Fibroblast of lung (primary cell): ENCODE measurements at places on chromosomes 3 and 15.

DNA sequence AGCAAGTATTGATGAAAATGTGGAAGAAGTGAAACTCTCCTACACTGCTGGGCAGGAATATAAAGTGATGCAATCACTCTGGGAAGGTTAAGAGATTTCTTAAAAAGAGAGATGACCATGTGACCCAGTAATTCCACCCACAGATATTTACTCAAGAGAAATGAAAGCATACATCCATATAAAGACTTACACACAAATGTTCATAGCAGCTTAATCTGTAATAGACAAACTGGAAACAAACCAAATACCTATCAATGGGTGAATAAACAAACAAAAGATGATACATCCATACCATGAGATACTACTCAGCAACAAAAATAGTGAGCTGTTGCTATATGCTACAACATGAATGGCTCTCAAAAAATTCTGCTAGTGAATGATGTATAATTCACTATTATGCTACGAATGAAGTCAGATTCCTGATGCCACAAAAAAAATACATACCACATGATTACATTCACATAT is 463.3 kb downstream of the MAGI1 start:
- DNase-seq = peak; percentile 96

- DNase-seq = no peak
Observed at GRCh38 chr15:101349047-101349951, 54.3 kb upstream of the SNRPA1 start.

DNA sequence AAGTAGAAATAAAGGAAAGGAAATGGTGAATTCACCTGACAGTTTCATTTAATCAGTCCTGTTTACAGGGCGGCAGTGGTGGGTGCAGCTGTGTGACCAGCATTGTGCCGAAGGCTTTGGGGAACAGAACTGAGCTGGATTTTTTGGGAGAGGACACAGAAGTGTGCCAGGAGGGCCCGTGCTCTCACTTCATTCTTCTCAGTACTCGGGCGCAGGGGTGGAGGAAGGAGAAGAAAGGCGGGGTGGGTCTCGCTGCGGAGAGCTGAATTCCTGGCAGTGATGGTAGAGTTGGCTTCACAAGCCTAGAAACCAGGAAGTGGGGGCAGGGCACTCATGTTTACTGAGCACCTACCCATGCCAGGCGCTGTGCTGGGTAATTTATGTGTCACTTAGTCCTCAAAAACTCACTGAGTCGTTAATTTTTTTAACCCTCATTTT is 64.6 kb downstream of the CRTC3 start:
- DNase-seq = peak; percentile 50

- DNase-seq = peak; percentile 30
Observed at GRCh38 chr15:38768970-38769369, 204.4 kb upstream of the RASGRP1 start.

- peak; percentile 88 for DNase-seq
Observed at GRCh38 chr3:55330355-55330754, 156.8 kb downstream of the WNT5A start.

GRCh38 chr3:156378871-156379270 is 176.0 kb downstream of the SSR3 start:
- no peak for DNase-seq

GRCh38 chr3:80733522-80734176 is 965.9 kb upstream of the ROBO1 start:
- DNase-seq = peak; percentile 85

DNA sequence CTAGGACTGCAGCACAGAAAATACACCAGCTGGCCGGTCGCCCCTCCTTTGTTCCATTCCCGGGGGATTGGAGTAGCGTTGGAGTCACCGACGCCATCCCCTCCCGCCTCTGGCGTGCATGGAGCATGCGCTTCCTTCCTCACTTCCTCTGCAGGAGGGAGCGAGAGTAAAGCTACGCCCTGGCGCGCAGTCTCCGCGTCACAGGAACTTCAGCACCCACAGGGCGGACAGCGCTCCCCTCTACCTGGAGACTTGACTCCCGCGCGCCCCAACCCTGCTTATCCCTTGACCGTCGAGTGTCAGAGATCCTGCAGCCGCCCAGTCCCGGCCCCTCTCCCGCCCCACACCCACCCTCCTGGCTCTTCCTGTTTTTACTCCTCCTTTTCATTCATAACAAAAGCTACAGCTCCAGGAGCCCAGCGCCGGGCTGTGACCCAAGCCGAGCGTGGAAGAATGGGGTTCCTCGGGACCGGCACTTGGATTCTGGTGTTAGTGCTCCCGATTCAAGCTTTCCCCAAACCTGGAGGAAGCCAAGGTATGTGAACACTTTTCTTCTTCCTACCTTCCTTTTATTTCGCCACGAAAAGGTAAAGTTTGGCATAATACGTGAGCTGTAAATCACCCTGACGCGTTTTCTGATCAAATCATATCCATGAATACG is at the start of gene SCG3:
Gene SCG3 (plus strand): TSS at position 201 of the 661 bp plus-strand sequence. CDS start 253 bp downstream, at position 454.
- peak; percentile 66 for DNase-seq

DNA sequence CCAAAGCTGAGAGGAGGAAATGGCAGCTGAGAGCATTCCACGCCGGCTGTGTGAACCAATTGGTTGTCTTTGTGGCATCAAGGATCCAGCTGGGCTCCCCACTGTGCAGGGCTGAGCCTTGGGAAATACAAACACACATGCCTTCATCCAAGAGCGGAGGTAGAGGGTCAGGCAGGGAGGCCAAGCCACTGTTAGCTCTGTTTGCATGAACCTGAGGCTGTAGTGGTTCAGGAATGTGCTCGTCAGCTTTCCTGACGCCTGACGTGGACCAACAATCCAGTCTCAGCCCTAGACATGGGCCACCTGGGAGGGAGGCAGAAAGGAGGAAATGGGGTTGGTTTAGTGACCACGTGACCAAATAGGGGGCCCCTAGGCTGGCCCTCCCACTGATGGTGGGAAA is 276.9 kb downstream of the TLE3 start:
- DNase-seq = no peak

GRCh38 chr15:31077181-31077580 is 24.3 kb downstream of the TRPM1 start:
- DNase-seq = no peak

DNA sequence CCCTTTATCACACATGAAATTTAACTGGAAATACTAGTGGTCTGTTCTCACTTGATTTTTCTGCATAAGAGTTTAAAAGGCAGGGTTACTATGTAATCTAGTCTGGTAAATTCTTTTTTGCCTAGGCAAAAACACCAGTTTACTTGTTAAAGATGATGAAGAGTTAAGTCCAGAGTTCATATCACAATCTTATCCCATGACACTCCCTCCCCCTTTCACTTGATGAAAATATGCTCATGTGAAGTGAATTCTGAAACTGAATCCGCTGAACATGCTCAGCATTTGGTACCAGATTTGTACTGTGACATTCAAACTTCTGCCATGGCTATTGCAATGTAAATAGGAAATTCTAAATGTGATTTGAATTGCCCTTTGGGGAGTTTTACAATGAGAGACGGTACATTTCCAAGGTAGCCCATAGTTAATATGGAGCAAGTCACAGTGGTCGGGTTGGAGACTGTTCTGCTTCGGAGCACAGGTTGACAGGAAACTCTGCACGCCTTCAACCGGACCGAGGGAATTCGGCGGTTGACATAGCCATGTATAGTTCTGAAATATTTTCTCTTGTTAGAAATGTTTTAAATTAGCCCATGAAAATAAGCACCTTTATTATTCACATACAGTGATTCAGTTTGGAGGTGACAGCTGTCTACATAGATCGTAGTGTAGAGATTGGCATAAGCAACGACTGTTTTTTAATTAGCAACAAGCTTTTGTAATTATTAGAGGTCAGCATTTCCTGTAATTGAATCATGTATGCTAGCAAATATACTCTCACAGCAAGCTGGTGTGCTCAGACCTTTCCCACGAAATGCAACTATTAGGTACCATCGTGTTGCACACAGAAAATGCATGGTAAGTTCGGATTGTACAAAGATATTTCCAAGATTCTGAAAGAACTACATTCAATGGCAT is 768.6 kb upstream of the GOLIM4 start:
- no peak for DNase-seq

GRCh38 chr15:89487791-89488190 is 8.6 kb downstream of the RHCG start:
- no peak for DNase-seq

DNA sequence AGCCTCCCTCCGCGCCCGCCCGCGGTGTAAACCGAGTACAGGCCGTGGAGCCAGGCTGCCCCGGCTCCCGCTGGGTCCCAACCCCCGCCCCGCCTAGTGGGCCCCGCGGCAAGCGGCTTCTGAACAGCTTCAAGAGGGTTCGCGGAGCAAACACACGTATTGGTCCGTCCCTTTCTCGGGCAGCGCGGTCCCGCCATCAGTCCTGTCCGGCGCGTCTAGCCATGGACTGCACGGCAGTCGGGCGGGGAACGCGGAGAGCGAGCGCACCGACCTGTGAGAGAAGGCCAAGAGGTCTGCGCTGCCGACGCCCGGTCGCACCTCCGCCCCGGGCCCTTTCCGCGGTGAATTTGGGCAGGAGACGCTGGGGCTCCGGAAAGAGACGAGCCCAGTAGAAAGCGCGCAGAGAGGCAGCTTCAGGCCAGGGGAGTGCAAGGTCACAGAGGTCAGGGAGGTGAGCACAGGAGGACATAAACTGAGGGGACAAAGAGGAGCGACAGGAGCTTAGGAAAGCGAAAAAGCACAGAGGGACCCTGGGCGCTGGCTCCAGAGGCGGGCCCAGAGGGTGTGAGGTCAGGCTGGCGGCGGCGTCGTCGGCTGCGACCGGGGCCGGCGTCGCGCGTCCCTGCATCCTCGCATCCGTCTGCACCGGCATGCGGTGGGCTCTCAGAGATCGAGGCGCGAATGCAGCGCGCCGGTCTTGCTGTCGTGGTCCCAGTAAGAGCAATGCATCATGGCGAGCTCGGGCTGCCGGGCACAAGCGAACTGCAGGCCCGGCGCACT is 1.8 kb downstream of the FOXL2 start:
- no peak for DNase-seq

DNA sequence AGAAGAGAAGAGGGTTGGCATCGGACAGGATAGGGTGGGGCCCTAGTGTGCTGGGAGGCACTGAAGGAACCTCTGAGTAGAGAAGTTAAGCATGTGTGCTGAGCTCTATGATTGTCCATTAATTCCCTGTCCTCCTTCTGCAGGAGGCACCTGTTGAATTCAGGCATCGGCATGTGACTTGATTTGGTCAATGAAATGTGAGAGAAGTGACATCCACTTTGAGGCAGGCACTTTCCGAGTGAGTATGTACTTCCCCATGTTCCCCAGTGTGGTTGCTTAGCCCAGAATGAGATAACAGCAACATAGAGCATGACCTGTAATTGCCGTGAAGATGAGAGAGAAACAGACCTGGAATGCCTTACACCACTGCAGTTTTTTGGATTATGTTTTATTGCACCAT is 224.8 kb downstream of the RPLP1 start:
- no peak for DNase-seq

DNA sequence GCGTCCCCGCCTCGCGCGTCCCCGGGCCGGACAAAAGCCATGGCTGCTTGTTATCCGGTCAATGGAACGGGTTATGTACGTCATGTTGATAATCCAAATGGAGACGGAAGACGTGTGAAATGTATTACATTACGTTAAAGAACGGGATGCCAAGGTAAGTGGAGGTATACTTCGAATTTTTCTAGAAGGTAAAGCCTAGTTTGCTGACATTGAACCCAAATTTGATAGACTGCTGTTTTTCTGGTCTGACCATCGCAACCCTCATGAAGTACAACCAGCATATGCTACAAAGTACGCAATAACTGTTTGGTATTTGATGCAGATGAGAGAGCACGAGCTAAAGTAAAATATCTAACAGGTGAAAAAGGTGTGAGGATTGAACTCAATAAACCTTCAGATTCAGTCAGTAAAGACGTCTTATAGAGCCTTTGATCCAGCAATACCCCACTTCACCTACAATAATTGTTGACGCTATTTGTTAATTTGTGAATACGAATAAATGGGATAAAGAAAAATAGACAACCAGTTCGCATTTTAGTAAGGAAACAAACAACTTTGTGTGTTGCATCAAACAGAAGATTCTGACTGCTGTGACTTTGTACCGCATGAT is 19.8 kb downstream of the WDR73 start:
- DNase-seq = no peak

DNA sequence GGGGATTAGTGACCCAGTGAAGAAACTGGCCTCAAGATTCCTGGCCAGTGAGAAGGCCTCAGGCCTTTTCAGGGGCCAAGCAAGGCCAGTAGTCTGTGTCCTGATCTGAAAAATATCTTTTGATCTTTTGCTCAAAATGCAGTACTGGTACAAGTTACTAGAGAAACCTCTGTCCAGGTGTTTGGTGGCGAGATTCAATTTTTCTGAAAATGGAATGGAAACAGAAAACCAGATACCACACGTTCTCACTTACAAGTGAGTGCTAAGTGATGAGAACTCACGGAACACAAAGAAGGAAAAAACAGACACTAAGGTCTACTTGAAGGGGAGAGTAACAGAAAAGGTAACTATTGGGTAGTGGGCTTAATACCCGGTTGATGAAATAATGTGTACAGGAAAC is 463.4 kb downstream of the ZIC1 start:
- DNase-seq = no peak

GRCh38 chr3:138093721-138094120 is 21.7 kb downstream of the DZIP1L start:
- DNase-seq = no peak

GRCh38 chr15:92579931-92580470 is 75.6 kb downstream of the FAM174B start:
- no peak for DNase-seq

GRCh38 chr15:27993544-27993943 is 105.6 kb downstream of the OCA2 start:
- no peak for DNase-seq

DNA sequence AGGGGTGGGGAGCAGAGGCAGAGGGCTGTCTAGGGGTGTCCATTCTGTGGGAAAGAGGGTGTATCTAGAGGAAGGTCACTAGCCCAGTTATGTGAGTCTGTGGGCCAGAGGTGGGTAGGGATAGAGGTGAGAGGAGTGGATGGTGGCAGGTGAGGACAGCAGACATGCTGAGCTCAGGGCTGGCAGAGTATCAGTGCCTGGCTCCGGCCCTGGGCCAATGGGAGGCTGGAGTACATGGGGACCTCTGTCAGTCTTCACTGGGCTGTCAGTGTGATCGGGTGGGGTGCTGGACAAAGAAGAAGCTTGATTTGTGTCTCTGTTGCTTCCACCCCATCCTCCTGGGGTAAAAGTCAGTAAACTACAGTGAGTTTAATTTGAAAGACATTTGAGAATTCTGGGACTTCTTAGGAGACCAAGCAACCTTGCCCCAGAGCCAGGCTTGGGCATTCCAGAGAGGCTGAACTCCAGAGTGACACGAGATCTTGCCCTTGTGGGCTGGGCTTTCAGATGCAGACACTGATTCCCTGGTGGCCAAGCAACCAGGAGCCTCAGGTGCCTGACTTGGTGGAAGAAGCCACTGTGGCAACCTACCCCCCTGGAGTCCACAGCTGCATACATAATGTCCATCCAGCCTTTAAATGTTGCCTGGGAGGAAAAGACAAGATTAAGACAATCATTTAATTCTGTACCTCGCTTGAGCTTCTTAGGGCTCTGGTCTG is 60.7 kb downstream of the EXOG start:
- no peak for DNase-seq

DNA sequence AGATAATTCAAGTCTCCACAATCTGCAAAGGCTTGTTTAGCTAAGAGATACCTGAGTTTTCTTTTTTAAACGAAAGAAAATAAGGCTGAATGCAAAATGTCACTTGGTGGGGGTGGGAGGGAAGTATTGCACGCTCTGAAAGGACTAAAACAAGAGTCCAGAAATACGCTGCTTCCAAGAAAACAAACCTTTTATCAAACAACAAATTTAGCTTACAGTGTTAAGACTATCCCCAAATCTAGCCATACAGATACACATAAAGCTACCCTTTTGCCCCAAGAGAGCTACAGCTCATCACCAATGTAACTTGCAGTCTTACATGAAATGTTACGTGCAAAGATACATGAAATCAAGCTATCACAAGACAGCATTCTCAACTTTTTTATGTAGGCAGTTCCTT is 522.5 kb downstream of the FOXP1 start:
- DNase-seq = no peak

- DNase-seq = no peak
Observed at GRCh38 chr3:48532977-48533337, 23.6 kb downstream of the PFKFB4 start.
